Activated naive CD4-positive, alpha-beta T cell treated with anti-CD3 and anti-CD28 coated beads for 36 hours (primary cell): ENCODE measurements at places on chromosomes 5 and 9. TPM values are rescaled to one million over a fixed set of nuclear protein-coding genes. Genes with fewer than 3 reads are reported as not detected.

DNA sequence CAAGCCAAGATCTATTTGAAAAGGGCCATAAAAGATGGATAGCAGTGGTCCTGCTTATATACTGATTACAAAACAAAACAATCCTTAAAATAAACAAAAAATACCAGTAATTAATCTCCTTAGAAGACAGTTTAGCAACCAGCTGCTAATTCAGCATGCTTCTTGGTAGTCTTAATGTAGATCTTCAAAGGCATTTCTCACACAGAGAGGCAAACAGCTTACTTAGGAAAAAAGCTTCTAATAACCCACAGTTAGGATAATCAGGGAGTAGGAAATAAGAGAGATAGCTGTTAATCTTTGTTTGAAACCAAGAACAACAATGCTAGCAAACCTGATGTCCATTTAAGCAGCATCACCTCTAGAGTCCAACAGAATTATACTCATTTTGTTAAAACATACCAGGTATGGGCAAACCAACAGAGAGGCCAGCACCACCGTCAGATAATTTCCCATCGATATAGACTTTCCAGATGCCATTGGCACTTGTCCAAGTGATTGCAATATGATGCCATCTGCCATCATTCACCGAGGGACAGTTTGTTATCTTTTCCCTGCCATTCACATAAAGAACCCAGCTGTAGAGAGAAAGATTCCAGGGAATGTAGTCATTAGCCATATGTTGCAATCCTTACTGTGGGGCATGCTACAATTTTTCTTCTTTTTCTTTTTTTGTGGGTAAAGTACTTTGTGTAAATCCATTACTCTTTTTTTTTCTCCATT lies 105.6 kb upstream of the TXNDC8 start:
- no peak overlapping the region for H3K27ac ChIP-seq
- DNase-seq, result no peak
- H3K27me3 ChIP-seq, result peaks cover 1% of the 10 kb centered on the region
- no peak overlapping the region for H3K4me3 ChIP-seq
- H3K36me3 ChIP-seq, result no peaks in the 10 kb centered on the region

- H3K27me3 ChIP-seq, result no peaks in the 10 kb centered on the region
- DNase-seq, result no peak
- peaks cover 1% of the 10 kb centered on the region for H3K36me3 ChIP-seq
- no peak overlapping the region for H3K4me3 ChIP-seq
These were observed 369.0 kb upstream of the RFX3 start for GRCh38 chr9:3894772-3895171.

DNA sequence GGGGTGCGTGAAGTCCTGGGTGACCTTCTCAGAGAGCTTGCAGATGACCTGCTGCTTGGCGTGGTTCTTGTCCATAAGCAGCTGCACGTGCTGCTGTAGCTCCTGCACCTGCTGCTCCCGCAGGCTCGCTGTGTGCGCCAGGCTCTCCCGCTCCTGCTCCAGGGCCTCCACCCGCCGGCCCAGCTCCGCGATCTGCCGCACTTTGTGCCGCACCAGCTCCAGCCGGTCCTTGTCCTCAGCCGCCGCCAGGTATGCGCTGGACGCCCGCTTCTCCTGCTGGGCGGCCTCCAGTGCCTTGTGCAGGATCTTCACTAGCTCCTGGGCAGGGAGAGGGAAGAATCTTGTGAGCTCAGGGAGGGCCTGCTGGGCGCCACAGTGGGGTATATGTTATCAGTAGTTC lies 28.5 kb upstream of the CORO2A start:
- H3K27ac ChIP-seq, result no peak overlapping the region
- H3K4me3 ChIP-seq, result no peak overlapping the region
- no peak for DNase-seq
- no peaks in the 10 kb centered on the region for H3K27me3 ChIP-seq

DNA sequence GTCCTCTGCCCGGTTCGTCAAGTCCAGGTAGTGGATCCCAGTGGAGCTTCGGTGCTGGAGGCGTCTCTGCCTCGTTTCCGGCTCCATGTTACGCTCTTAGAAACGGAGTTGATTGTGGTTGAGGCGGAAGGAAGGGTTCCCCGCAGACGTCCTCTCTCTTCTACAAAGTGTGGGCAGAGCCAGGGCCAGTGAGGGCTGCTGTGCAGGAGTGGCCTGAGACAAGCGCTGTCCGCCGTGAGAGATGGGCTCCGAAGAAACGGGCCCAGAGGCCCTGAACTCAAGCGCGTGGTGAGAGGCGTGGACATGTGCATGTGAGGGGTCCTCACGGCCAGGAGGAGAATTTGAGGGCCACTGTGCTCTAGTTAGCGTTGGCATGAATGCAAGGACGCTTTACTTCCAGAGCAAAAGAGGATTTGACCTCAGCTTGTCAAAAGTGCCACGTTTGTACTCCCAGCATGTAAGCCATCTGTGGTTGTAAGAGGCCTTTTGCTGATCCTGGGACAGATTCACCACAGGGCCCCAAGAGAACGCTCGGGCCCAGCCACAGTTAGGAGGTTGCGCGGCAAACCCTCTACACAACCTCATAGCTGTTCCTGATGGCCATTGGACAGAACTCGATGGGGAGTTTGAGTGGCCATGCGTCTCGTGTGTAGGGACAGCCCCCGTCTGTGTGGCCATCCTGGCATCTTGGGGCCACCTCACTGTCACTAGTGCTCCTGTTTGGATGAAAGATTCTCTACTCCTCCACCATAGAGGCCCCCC lies 10.2 kb downstream of the MAN1B1 start:
- H3K4me1 ChIP-seq, result peaks cover 19% of the 10 kb centered on the region
- DNase-seq, result no peak
- peaks cover 7% of the 10 kb centered on the region for H3K36me3 ChIP-seq
- H3K27me3 ChIP-seq, result no peaks in the 10 kb centered on the region

DNA sequence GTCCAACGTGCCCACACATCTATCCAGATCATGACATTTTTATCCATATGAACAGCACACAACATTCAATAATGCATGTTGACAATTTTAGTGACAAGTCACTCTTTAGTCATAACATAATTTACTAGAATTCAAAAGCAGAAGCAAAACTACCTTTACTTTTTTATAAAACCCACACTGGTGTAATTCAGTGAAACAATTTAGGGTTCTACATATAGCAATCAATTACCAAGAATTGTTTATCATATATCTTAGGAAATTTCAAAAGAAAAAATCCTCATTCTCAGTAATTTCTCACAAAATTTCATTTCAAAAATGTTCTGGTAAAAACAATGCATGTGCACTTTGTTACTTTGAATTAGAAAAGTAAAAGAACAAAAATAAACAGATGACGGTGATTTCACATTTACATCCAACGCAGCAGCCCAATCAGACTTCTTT lies 12.6 kb downstream of the AUH start:
- H3K36me3 ChIP-seq, result peaks cover 20% of the 10 kb centered on the region
- H3K27ac ChIP-seq, result no peak overlapping the region
- H3K4me1 ChIP-seq, result peaks cover 13% of the 10 kb centered on the region
- no peak for DNase-seq
- H3K4me3 ChIP-seq, result no peak overlapping the region

The NR5A1 gene
- total RNA-seq, result not detected

The PCDHAC2 gene
- not detected for total RNA-seq

The THBS4 gene
- 1.1 TPM for total RNA-seq
